ENCODE measurements at places on chromosomes 13 and 19.
A peak's percentile ranks its signal among the peaks of the same experiment; 100 is the strongest.

DNA sequence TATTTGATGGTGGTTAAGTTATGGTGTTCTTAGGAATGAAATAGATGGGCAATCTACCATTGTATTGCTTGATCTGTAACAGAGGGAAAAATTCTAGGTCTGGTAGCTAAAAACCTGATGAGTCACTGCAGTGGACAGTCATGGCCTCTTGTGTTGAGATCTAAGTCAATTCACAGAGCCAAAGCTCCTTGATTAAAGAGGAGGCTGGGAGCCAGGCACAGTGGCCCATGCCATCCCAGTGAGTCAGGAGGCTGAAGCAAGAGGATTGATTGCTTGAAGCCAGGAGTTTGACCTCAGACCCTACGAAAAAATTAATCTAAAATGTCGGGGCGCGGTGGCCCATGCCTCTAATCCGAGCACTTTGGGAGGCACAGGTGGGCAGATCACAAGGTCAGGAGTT is 67.1 kb upstream of the KPNA3 start:
- DNase-seq, result no peak

DNA sequence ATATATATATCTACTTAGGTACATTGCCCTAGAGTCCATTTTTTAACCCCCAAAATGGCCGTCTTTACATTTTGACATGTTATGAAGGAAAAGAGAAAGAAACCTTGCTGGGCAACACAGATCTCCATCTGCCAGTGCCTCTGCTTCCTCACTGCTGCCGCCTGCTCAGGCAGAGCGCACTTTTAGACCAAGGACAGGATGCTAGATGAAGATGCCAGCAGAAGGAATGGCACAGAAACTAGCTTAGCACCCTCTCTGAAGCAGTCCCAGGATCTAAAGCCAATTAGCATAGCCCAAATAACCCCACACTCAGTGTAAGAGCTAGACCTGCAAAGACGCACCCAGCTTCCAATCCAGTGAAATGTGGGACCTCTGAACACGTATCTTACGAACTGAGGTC is 111.9 kb downstream of the RXFP2 start:
- DNase-seq, result no peak

- DNase-seq, result peak; percentile 98
These were observed 109.5 kb downstream of the KCNRG start for GRCh38 chr13:50124536-50125303.

DNA sequence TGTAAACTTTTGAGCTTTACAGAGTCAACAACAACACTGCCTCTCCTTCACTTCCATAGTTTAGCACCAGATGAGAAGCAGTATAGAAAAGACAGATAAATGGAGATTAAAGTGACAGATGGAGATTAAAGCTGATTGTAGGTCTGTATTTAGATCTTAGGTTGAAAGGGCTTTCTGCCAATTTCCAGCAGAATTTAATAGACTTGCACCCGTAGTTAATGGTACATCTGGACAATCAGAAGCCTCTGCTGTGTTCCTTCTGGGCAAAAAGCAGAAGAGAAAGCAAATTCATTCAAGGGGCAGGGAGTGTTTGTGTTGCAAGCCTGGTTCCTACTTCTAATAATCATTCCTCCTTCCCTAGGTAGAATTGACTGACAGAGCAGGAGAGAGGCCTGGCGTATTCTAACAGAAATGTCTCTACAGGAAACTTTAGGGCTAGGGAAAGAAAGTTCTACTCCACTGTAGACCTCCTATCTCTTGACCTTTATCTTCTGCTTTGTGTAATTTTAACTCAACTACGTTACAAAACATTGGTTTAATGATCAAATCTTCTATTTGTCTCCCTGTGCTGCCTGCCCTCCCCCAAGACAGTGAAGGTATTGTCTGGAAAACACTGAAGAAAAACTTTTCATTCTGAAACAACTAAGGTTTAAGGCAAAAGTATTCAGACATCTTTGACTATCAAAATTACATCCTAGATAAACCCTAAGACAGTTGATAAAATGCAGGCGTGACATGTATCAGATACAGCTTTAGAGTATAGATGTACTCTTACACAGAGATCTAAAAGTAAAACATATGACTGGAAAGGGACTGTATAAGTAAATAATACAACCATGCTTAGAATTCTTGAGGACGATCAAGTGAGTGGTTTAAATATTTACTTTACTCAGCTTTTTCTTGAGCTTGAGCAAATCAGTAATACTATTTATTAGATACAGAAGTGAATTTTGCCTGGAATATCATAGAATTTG is 44.4 kb downstream of the GPC6 start:
- DNase-seq, result peak; percentile 17

GRCh38 chr19:40690693-40691420 is 406 bp upstream of the NUMBL start:
- peak; percentile 89 for DNase-seq

DNA sequence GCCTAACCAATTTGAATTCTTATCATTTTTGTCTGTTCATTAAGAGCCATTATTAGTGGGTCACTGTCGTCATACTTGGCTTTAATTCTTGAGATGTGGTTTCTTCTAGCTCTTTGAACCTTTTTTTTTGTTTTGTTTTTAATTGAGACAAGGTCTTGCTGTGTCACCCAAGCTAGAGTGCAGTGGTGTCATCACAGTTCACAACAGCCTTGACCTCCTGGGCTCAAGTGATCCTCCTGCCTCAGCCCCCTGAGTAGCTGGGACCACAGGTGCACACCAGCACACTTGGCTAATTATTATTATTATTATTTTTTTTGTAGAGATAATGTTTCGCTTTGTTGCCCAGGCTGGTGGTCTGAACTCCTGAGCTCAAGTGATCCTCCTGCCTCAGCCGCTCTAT is 25.8 kb upstream of the LDLR start:
- no peak for DNase-seq

DNA sequence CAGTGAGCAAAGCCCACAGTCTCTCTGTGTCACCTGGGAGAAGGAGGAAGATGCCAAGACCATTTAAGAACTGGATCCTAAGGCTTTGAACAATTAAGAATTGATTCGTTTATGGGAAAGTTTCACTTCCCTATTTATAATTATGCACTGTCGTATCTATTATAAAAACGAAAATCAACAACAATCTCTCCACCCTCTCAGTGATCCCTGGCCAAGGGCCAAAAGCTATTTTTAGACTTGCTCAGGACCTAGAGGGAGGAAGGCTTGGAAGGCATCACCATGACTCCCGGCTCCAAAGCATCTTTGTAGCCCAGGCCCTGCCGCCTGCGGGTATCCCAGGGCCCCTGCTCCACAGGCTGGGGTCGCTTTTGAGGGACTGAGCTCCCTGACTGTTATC is 1.3 kb downstream of the RHPN2 start:
- DNase-seq, result no peak

DNA sequence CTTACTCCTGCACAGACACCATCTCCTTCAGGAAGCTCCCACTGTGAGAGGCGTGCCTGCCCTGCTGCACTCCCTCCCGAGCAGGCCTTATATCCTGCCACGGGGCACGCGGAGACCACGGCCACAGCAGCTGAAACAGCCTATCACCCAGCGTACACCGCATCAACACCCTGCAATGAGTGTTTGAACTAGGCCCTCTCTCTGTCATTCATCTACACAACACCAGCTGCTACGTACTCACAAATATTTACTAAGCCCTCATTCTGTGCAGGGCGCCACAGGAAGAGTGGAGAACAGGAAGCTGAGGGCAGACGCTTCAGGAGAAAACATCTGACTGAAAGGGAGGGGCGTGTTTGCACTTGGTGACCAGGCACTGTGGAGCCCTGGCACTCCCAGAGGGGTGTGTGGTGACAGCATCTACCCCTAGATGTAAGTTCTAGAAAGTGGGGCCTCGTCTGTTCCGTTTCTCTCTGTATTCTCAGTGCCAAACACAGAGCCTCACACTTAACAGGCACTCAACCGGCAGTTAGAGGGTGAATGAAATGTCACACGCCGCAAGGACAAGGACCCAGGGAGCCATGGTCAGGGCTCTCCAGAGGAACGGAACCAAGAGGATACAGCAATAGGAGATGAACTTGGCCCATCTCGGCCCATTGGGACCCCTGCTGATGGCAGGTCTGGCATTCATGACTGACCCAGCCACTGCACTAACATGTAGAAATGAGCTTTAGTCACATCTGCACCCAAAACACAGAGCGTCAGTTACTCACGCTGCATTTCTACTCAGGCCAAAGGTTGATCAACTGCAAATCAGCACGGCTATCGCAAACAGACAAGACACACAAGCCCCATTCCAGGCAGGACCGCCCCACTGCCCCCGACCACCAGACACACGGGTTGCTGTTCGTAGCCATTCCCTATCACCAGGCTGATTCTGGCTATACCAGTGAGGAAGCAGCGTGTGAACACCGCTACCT is 15.7 kb downstream of the RANBP3 start:
- no peak for DNase-seq

DNA sequence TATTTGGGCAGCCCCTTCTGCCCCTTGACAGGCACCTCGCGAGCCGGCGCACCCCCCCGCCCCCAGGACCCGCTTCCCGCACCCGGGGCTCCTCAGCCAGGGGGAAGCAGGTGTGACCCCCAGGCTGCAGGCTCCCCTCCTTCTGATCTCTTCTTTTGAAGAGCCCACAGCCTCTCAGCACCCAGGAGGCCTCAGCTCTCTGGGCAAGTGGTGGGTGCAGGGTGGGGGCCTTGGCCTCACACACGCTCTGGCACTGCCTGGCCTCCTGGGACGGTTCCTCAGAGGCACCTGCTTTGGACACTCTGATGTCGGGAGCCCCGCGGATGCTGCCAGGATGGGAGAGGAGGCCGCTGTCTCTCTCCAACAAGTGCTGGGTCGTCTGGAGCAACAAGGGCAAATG is 1.5 kb upstream of the C13orf46 start:
- DNase-seq, result no peak

DNA sequence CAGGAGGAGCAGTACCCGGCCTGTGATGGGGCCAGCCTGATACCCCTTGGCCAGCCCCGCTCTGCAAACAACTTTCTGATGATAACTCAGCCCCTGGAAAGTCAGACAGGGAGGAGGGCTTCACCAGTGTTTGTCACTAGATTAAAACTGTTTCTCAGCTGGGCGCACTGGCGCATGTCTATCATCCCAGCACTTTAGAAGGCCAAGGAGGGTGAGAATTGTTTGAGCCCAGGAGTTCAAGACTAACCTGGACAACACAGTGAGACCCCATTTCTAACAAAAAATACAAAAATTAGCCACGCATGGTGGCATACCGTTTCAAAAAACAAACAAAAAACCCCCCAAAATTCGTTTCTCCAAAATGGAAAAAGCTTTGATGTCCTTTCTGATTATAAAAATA is 5.5 kb upstream of the CERS1 start:
- no peak for DNase-seq

DNA sequence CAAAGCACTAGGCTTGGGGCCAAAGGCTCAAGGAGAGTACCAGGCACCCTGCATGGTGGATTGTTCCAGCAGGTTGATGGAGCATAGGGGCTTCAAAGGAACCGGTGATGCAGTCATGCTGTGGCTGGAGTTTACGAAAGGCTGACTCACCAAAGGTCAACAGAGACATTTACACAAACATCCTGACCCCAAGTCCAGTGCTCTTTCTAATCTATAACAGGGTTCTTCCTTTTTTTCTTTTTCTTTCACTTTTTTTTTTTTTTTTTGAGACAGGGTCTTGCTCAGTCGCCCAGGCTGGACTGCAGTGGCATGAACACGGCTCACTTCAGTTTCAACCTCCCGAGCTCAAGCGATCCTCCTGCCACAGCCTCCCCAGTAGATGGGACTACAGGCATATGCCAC is 35.6 kb upstream of the TPTE2 start:
- no peak for DNase-seq

GRCh38 chr13:43574605-43575004 is 212.2 kb downstream of the ENOX1 start:
- DNase-seq, result no peak

All from right kidney (tissue), 9 donors.